Muscle of arm (tissue), 14 donors: ENCODE measurements at places on chromosomes 13 and 19. TPM values are rescaled to one million over a fixed set of nuclear protein-coding genes. Genes with fewer than 3 reads are reported as not detected.

LIM2 gene
- polyA plus RNA-seq: not detected

ODAD3 gene
- 0.22 TPM for polyA plus RNA-seq

SYNGR4 gene
- not detected for polyA plus RNA-seq

SPPL2B gene
- polyA plus RNA-seq: 83.0 TPM
